ENCODE measurements at places on chromosomes 12 and 14. TPM values are rescaled to one million over a fixed set of nuclear protein-coding genes. Genes with fewer than 3 reads are reported as not detected.

DNA sequence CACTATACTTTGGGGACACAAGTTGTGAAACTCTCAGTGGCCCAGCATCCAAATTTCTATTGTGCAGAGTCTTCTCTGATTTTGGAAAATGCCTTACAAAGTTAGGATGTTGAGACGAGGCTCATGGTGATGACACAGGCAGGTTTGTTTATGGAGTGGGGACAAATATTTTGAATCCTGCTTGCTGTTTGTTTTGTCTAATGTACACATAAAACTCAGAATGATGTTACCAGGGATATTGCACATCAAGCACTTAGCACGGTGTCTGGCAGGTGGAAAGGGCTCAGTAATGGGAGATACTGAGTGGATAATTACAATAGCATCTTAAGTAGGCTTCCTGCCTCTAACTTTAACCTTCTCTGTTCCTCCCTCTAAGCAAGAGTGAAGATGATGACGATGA, 628.9 kb upstream of the TBX3 start:
- DNase-seq, result no peak

DNA sequence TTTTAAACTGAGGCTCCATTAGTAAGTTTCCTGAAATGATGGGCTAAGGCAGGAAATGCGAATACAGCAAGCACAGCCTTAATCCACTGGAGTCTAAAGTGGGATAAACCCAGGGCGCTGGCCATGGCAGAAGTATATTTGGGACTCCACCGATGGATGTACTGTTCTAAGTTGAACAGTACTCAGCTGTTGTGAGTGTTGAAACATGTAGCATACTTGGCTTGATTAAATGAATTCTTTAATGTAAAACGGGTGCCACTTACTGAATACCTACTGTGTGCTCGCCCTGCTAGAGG, 996 bp downstream of the SSPN start:
- DNase-seq, result peak; percentile 19

DNA sequence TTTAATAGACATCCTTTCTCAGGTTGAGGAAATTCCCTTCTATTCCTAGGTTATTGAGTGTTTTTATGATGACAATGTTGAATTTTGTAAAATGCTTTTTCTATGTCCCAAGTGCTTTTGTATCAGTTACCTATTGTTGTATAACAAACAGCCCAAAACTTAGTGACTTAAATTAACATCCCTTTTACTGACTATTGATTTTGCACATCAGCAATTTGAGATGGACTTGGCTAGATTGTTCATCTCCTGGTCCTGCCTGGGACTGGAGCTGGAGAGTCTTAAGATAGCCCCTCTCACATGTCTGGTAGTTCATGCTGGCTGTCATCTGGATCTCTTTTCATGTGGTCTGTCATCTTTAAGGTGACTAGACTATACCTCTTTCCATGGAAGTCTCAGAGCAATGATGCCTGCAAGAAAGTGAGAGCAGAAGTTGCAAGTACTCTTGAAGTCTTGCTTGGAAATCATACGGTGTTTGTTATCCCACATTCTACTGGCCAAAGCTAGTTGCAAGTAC, 132.6 kb downstream of the RPAP3 start:
- no peak for DNase-seq

DNA sequence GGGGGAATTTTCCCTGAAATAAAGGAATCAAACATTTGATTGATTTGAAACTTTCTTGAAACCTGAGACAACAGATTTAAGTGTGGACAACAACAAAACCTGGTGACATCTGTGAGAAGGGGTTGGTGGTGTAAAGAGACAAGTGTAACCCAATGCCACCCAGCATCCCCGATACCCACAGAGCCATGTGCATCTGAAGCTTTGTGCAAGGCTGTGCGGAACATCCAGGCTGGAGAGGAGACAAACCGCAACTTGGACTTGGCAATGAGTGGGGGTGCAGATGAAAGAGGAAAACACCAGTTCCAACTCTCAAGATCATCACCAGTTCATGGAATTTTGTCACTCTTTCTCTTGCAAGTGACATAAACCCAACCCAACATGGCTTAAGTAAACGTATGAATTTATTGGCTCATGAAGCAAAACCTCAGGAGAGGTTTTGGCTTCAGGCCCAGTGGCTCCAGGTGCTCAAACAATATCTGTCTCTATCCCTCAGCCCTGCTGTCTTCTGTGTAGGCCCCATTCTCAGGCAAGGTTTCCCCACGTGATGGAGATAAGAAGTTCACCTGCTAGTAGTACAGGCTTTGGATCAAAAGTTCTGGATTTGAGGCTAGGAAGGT, 55.2 kb upstream of the NTF3 start:
- DNase-seq, result no peak

- no peak for DNase-seq
Observed at GRCh38 chr12:91866566-91866965, 279.1 kb downstream of the BTG1 start.

DNA sequence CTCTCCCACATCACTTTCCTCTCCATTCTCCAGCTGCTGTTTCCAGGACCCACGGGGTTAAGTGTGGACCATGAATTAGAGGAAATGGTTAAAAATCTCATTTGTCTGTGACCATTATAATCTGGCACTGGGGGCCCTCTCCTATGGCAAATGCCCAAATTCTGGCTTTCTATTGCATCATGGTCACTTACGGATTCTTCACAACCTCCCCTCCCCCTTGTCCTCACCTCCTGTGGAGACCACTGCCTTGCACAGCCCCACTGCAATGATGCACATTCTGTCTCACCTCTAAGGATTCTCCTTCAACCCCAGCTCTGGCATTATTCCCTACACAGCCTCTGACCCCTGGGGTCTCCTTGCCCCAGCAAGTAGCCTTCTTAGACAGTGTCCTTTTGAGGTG, 18.9 kb downstream of the BCAT1 start:
- no peak for DNase-seq

GRCh38 chr14:101132051-101132571, 228.6 kb upstream of the RTL1 start:
- no peak for DNase-seq

DNA sequence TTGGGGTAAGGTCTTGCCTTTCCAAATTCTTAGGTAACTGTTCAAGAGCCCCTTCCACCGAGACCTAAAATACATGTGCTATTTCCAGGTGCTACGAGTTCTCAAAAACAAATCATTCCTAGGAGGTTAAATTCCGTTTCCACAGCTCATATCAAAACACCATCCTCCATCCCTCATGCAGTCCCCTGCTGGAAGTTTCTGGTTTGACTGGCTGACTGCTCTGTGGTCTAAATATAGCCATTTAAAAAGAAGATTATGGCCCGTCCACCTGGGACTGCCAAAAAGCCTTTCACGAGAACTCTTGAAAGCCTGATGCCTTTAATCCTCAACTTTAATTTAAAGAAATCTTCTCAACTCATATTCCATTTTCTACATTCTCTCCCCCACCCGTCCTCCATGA, 201.5 kb upstream of the MYL2 start:
- no peak for DNase-seq

The GLIPR1L2 gene
- not detected for total RNA-seq

The NPFF gene
- total RNA-seq, result not detected

Measured in hepatocyte (in vitro differentiated cells).